Small intestine (tissue), 16 donors: ENCODE measurements at places on chromosomes 12 and 14.

DNA sequence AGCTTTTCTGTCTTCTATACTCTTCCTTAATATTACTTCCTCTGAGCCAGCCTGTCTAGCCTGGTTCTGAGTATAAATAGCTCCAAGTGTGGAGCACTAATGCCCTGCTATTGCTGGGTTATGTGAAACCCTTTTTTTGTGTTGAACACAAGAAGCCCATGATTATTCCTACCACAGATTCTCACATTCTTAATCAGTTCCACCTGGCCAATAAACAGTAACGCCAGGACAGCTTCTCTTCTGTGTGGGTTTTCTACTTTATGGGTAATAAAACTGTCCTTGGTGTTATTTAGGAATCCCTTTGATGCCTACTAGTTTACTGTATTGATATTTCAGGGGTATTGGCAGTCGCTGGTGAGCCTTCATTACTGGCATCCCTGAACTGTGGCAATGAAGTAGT lies 48.9 kb upstream of the LRIG3 start:
- no peak for DNase-seq
- H3K27me3 ChIP-seq, result no peaks in the 10 kb centered on the region
- H3K4me3 ChIP-seq, result no peak overlapping the region
- no peaks in the 10 kb centered on the region for H3K4me1 ChIP-seq

DNA sequence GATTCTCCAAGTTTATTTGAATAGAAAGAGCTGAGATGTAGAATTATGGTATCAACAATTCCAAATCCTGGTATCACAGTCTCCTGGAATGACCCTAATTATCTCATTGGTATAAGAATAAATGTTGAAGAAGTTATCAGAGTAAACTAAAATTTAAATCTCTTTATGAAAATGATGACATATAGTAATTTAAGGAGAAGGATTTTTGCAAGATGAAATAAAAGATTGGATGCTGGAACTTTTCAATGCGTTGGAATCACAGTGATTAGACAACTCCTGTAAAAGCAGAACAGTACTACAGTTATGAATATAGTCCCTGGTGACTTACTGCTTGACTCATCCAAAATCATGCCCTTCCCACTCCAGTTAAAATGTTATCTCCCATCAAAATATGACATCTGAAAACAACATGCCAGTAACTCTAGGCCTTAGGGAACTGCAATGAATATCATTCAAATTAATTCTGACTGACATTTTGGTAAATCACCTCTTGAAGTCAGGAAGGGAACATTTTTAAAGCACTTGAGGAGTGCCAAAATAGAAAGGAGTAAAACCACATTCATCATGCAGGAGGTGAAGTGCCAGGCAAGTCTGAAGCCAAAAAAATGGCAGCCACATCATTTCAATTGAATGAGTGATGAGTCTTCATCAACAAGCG lies 197.8 kb upstream of the PRKD1 start:
- H3K27ac ChIP-seq, result no peak overlapping the region
- no peak overlapping the region for H3K4me3 ChIP-seq
- H3K36me3 ChIP-seq, result no peaks in the 10 kb centered on the region
- no peaks in the 10 kb centered on the region for H3K4me1 ChIP-seq

DNA sequence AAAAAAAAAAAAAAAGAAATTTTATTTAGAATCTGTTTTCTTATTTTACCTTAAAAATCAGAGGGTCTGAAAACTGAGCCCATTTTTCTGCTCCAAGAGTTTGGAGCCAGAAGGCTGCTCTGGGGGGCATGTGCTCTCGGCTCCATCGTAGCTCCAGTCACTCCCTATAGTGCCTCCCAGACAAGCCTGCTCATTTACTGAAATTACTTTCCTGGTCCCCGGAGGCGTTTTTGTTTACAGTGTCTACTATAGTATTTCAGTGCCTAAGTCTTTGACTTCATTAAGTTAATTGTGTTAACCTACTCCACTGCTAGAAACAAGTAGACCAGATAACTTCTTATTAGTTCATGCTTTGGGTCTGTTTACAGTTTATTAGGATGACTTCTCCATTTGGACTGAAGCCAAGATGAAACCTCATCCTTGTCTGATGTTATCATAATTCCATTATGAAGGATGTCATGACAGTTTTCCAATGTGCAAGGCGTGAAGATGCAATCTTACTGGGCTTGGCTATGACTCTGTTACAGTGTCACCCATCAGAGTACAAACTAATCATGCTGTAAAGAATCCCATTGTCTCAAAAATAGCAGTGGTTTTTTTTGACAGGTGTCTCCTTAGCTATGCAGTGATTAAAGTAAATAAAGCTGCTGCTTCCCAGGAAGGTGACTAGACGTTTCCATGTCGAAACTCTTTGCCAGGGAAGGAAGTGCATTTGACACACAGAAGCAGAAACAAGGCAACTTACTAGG lies 182.3 kb downstream of the TMEM132C start:
- no peak overlapping the region for H3K4me3 ChIP-seq
- H3K36me3 ChIP-seq, result no peaks in the 10 kb centered on the region
- no peaks in the 10 kb centered on the region for H3K27me3 ChIP-seq

- no peaks in the 10 kb centered on the region for H3K36me3 ChIP-seq
- no peak overlapping the region for H3K4me3 ChIP-seq
- no peak overlapping the region for H3K27ac ChIP-seq
- no peaks in the 10 kb centered on the region for H3K27me3 ChIP-seq
- no peak for DNase-seq
- H3K4me1 ChIP-seq, result no peaks in the 10 kb centered on the region
Measured at GRCh38 chr14:81855007-81855406, 321.4 kb upstream of the SEL1L start.

DNA sequence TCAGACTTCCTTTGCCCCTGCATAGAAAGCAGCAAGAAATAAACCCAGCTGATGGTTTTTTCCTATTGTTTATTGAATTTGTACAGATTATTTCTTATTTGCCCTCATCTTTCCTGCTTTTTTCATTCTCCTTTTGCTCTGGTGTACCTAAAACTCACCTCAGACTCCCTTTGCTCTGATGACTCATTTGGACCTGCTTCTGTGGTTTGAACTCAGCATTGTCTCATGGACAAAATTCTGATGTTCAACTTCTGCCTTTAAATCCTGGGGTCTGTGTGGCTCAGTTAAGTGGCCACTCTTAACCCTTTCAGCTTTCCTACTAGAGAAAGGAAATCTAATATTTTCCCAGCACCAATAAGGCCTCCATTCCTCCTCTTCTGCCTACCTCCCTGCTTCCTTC lies 3.5 kb upstream of the SENP1 start:
- no peak overlapping the region for H3K27ac ChIP-seq
- no peak for DNase-seq
- no peak overlapping the region for H3K4me3 ChIP-seq
- H3K27me3 ChIP-seq, result no peaks in the 10 kb centered on the region

GRCh38 chr12:65607401-65607841 lies 216.9 kb upstream of the HMGA2 start:
- H3K27me3 ChIP-seq, result peaks cover 3% of the 10 kb centered on the region
- H3K27ac ChIP-seq, result no peak overlapping the region
- H3K4me3 ChIP-seq, result no peak overlapping the region
- DNase-seq, result peak; percentile 42

DNA sequence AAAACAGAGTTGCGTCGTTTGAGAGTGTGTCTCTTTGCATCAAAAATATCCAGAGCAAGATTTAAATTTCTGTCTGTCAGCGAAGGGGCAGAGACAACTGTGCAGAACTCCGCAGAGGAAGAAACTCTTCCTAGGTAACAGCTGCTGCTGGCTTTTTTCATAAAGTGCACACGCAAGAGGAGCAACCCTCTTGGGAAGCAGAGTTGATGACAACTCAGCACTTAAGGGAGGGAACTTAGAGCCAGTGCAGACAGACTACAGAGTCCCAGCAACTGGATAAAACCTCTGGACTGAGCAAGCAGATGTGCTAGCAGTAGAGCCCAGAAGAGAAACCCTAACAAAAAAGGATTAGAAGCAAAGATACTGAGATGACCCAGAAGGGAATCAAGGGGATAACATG lies 337.1 kb downstream of the PCNX1 start:
- DNase-seq, result no peak
- no peak overlapping the region for H3K27ac ChIP-seq
- no peaks in the 10 kb centered on the region for H3K36me3 ChIP-seq
- H3K27me3 ChIP-seq, result no peaks in the 10 kb centered on the region
- H3K4me3 ChIP-seq, result no peak overlapping the region

- H3K27ac ChIP-seq, result no peak overlapping the region
- no peaks in the 10 kb centered on the region for H3K4me1 ChIP-seq
- H3K4me3 ChIP-seq, result no peak overlapping the region
Measured at GRCh38 chr14:103739466-103739792, 23.8 kb downstream of the ZFYVE21 start.

DNA sequence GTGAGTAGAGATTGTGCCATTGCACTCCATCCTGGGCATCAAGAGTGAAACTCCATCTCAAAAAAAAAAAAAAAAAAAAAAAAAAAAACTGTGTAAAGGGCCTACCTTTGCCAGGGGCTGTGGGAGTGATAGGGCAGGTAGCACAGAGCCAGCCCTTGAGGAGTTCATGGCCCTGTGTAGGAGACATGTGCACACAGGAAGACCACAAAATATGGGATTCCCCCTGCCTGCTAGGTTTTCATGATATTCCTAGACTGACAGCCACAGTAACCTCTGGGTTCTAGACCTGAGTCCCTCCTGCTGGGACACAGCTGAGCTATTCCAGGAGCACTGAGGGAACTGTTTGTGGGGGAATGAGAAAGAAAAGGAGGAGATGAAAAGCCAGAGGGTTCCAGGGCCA lies 8.3 kb upstream of the SPTSSA start:
- no peak overlapping the region for H3K27ac ChIP-seq
- H3K36me3 ChIP-seq, result no peaks in the 10 kb centered on the region
- H3K4me1 ChIP-seq, result no peaks in the 10 kb centered on the region
- H3K4me3 ChIP-seq, result no peak overlapping the region
- H3K27me3 ChIP-seq, result no peaks in the 10 kb centered on the region
- no peak for DNase-seq

DNA sequence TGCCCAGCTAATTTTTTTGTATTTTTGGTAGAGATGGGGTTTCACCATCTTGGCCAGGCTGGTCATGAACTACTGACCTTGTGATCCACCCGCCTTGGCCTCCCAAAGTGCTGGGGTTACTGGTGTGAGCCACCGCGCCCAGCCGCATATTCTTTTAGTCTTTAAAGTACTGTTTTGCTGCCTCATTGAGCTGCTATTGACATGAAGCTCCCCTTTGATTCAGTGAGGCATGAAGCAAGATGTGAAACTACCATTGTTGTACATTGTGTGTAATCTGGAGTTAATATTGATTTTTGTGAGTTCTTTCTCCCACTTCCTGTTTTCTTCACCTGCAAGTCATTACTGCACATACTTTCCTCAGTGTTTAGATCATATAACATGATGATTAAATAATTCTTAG lies 80.8 kb downstream of the MNAT1 start:
- no peaks in the 10 kb centered on the region for H3K4me1 ChIP-seq
- no peak overlapping the region for H3K27ac ChIP-seq
- peaks cover 11% of the 10 kb centered on the region for H3K36me3 ChIP-seq
- H3K4me3 ChIP-seq, result no peak overlapping the region

- H3K36me3 ChIP-seq, result no peaks in the 10 kb centered on the region
- peak; percentile 66 for DNase-seq
- H3K4me3 ChIP-seq, result no peak overlapping the region
- H3K4me1 ChIP-seq, result peaks cover 10% of the 10 kb centered on the region
Measured at GRCh38 chr12:52045794-52046199, 5.4 kb upstream of the NR4A1 start.

- peak; percentile 89 for DNase-seq
- H3K27me3 ChIP-seq, result no peaks in the 10 kb centered on the region
- H3K27ac ChIP-seq, result peak overlapping the region; percentile 57
- peaks cover 25% of the 10 kb centered on the region for H3K4me1 ChIP-seq
Measured at GRCh38 chr12:124381456-124382296, 86.8 kb downstream of the RFLNA start.

DNA sequence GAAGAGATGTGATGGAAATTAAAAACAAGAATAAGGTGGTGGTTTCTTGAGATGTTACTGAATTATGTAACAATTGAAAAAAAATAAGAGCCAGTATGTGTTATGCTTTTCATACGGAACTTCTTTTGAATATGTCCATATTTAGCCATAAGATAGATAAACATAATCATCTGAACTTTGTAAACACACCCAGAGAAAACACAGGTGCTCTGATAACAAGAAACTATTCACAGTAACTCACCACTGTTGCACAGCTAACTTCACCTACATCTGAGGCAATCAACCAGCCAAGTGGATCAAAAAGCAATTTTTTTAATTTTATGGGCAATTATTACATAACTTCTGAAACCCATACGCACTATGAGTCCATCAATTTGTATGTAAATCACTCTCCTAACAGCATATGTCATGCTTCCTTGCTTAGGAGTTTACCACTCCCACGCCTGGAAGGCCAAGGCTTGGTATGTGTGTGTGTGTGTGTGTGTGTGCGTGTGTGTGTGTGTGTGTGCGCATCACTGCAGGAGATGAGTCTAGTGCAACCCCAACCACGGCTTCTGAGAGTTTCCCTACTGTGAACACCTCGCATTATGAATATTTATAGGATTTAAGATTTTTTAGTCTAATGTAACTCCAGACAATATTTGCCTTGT lies 443.4 kb downstream of the BCAT1 start:
- no peak overlapping the region for H3K4me3 ChIP-seq
- no peak overlapping the region for H3K27ac ChIP-seq
- no peaks in the 10 kb centered on the region for H3K4me1 ChIP-seq
- DNase-seq, result no peak

GRCh38 chr14:68779761-68780323 lies 13.0 kb downstream of the ZFP36L1 start:
- no peak overlapping the region for H3K4me3 ChIP-seq
- H3K27me3 ChIP-seq, result no peaks in the 10 kb centered on the region
- peak; percentile 81 for DNase-seq
- peaks cover 24% of the 10 kb centered on the region for H3K4me1 ChIP-seq

DNA sequence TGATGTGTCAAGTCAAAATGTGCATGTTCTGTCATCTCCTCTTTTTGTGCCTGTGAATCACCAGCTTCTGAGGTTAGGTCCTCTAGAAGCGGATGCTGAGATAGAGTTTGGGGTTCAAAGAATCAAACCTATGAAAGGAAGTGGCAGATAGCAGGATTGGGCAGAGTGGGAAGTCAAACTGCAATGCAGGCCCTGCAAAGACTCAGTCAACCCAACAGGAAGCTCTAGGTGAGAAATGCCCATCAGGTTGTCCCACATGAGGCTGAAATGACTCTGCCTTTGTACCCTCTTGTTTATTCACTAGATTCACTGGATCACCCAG lies 4.5 kb upstream of the MIA2 start:
- no peaks in the 10 kb centered on the region for H3K36me3 ChIP-seq
- no peaks in the 10 kb centered on the region for H3K27me3 ChIP-seq
- no peak overlapping the region for H3K27ac ChIP-seq
